ENCODE measurements at places on chromosomes 7 and 10. TPM values are rescaled to one million over a fixed set of nuclear protein-coding genes. Genes with fewer than 3 reads are reported as not detected.

DNA sequence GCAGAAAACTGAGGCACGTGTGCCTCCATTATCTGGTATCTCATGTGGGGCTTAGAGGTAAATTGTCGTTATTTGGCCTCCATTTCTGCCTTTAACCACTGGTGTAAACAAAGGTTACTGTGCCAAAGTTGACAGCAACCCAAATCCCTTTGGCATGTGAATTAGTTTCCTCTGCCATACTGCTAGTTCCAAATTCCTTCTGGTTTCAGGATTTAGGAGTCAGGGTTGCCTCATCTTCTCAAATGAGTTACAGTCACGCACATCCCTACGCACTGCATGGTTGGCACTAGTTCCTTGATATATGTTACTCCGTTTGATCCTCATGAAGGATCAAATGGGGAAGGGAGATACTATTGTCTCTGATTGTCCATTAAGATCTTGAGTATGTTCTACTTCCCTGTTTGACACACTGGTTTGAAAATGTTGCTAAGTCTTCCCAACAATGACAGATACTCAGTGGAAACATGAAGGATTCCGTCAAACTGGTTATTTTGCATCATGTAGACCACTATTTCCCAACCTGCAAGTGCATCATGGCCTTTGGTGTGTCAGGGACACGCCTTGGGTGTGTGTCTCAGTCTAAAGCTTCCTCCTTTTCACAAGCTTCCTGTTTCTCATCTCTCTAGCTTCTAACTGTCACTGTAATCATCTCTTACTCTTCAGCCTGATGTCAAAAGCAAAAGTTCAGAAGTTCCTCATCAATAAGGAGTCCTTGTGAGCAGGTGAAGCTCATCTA lies at the start of gene LIPN:
Gene LIPN (plus strand): TSS at position 655 of the 736 bp plus-strand sequence. CDS start 1,386 bp downstream, outside the sequence.
- DNase-seq, result no peak

GRCh38 chr10:97020452-97021400 lies 165.0 kb downstream of the SLIT1 start:
- DNase-seq, result no peak

DNA sequence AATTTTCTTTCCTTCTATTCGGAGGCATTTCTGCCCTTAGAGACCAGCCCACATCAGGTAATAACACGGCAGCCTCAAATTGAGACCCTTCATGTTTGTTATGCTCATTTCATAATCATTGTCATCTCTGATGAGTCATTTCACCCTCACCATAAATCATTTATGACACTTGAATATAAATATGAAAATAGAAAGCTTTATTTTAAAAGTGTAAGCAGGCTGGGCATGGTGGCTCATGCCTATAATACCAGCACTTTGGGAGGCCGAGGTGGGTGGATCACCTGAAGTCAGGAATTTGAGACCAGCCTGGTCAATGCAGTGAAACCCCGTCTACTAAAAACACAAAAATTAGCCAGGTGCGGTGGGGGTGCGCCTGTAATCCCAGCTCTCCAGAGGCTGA lies 57.4 kb upstream of the EGFR start:
- DNase-seq, result no peak

DNA sequence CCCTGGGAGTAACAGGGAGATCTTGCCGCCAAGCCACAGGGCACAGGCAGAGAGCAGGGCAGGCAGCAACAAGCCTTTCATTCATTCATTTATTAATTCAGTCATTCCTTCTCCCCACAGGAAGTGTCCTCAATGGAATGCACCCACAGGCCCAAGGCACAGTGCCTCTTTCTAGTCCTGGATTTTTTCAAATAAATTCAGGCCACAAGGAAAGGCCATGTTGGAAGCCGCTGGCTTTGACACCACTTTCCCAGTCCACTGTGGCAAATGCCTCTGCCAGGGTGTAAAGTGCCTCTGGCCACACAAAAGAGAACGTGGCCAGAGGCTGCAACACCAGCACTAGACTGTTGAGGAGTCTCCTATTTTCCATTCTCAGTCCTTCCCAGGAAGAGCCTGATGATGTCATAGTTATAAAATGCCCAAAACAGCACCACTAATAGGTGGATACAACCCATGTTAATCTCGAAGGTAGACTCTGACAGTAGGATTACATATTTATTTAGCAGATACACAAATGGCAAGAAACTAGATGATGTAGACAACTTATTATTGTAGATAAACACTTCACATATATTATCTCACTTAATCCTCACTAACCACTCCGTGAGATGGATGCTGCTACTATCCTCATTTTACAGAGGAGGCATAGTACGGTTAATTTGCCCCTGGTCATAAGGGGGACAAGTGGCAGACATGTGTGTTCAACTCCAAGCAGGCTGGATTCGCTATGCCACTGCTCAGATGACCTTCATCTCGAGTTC lies 5.5 kb downstream of the JAZF1 start:
- no peak for DNase-seq

GRCh38 chr7:34430456-34430855 lies 227.6 kb upstream of the NPSR1 start:
- DNase-seq, result no peak

- no peak for DNase-seq
Measured at GRCh38 chr10:30775779-30776591, 146.4 kb upstream of the LYZL2 start.

GRCh38 chr10:79159141-79159651 lies 90.4 kb downstream of the ZMIZ1 start:
- DNase-seq, result peak; percentile 64

DNA sequence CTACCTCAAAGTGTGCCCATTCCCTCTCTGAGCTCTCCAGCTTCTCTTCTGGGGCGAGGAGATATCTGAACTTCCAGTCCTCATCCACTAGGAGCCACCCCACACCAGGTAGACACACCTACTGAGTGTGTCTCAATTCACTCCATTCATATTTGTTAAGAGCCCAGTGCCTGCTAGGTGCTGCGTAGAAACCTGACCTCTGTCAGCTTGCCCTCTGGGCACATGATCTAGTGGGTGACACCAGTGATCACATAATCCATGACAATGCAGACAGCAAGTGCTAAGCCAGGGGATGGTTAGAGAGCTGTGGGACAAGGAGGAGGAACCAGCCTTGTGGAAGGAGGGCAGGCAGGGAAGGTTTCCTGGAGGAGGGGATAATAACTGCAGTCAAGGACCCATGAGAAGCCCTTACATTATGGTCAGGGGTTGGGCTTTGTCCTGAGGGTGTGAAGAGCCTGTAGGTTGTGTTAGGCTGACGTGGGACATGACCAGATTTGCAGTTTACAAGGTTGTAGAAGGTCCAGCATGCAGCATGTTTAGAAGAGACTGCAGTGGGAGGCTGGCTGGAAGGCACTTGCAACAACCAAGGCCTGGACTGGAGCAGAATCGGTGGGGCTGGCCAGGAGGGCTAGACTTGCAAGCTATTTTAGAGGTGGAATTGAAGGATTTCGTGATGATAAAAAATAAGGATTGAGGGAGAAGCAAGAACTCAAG lies 81.8 kb downstream of the COL13A1 start:
- no peak for DNase-seq

DNA sequence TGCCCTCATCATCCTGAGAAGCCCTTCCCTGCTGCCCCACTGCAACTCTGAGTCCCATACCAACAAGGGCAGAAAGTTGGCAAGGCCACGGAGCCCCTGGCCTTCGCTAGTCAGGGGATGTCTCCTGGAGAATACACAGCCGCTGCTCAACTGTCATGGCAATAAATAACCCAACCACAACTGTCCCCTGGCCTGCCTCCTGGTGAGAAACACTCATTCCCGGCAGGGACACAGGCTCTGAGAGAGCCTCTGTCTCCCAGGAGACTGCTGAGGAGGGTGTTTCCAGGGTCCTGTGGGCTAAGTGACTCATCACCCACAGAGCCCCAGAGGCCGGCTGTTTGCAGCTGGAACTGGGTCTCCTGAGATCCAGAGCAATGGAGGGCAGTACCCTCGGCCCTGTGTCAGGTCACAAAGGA lies 354.1 kb downstream of the TNS3 start:
- DNase-seq, result no peak

DNA sequence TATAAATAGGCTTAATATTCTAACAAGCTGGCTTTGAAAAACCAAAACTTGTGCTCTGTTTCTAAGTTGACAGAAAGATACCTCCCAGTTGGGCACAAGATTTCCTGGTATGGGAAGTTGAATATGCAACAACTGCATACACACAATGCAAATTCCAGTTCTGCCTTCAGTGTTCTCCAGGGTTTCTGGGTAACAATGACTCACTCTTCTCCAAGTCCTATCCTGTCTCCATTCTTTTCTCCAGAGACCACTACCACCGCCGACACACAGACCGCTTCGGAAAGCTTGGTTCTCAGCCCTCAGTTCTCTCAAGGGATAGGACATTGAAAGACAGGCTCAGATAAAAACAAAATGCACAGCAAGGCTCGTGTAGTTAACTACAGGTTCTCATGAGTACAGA lies 12.2 kb downstream of the PDE1C start:
- DNase-seq, result no peak

GRCh38 chr10:132547421-132547861 lies 9.9 kb downstream of the INPP5A start:
- DNase-seq, result peak; percentile 51

- DNase-seq, result no peak
Measured at GRCh38 chr7:33671531-33672262, 233.6 kb upstream of the BMPER start.

- DNase-seq, result no peak
Measured at GRCh38 chr7:130853503-130854279, 119.7 kb upstream of the KLF14 start.

GRCh38 chr7:4819560-4820404 lies 42.0 kb downstream of the PAPOLB start:
- DNase-seq, result peak; percentile 62

- no peak for DNase-seq
Measured at GRCh38 chr7:127107601-127108007, 145.1 kb downstream of the GRM8 start.

- DNase-seq, result no peak
Measured at GRCh38 chr7:101170617-101171441, 5.5 kb upstream of the VGF start.

- DNase-seq, result no peak
Measured at GRCh38 chr10:76916536-76916935, 721.1 kb downstream of the KCNMA1 start.

- no peak for DNase-seq
Measured at GRCh38 chr7:142263598-142264380, 5.9 kb upstream of the PRSS58 start.

DNA sequence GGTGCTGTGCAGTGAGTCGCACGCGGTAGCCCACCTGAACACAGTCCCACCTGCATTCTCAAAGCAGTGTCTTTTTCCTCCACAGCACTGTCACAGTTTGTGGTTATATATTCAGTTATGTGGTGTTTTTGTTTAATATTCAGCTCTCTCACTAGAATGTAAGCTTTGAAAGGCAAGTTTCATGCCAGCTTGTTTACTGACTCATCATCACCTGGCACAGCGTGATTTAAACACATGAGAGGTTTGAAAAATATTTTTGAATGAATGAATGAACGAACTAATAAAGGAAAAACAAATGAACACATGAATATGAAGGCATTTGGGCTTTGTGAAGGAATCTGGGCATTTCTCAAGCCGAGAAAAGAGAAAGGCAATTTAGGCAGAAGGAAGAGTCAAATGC lies 51.9 kb upstream of the TM9SF3 start:
- no peak for DNase-seq

DNA sequence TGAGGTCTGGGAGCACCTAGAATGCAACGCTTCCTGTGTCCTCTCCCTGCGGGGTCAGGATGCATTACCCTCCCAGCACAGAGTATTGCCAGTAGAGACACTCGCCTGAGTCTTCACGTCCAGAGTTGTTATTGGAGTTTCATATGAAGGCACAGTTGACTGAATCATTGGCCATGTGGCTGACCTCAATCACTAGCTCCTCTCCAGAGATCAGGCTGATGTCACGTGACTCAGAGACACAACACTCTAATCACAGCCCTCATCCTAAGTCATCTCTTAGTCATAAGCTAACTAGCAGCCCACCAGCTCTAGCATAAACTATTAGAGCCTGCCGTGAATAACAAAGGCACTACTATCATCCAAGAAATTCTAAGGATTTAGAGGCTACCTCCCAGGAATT lies 107.8 kb downstream of the HECW1 start:
- no peak for DNase-seq

GRCh38 chr7:86863452-86863851 lies 196.0 kb downstream of the ELAPOR2 start:
- no peak for DNase-seq

DNA sequence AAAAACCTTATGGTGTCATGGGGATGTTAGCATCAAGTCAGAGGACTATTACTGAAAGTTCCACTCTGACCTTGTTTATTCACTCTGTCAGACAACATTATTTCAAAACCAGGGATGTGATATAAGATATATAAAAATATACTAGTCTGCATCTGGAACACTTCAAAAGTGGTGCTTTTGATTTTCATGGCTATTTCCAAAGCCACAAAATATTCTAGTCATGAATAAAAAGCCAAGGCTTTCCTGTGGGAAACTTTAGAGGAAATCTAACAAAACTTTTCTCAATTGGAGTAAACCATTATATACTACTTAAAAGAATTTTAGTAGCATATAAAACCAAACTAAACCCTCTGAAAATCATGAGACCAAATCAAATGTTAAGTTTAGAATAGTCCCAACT lies 205.2 kb downstream of the TMEM26 start:
- no peak for DNase-seq

DNA sequence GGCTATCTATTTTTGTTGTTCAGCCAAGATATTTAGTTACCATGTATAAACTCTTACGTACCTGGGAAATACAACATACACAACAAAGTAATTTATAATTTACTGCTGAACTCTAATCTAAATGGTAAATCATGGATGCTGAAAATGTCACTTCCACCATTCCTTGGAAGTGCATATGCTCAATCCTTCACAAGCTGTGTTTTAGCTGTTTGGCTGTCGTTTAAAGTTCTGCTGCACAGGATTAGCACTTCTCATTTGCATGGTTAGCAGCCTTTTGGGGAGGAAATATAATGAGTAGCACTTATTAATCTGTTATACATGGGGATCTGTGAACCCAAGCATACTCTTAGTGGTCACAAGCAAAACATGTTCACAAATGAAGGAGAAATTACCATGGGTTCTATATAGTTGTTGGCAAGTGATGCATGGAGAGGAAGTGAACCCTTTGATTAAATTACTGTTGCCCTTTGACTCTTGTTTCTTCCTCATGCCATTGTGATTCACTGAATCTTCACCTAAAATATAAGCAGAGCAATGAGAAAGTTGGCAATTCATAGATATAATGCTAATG lies 18.5 kb downstream of the PIK3CG start:
- no peak for DNase-seq

DNA sequence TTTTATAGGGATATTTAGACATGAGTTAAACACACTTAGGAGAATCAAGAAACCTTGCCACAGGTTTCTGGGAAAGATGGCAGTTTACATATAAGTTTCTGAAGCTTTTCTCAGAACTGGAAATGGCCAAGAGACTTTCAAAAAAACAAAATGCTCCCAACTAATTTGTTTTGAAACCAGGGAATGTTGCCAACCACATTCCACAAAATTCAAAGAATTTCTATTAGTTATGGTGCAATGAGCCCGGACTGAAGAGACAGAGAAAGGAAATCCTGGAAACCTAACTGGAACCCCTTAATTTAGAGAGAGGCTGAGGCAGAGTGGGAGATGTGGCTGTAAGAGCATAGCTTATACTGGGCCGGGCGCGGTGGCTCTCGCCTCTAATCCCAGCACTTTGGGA lies 128.5 kb downstream of the PTEN start:
- no peak for DNase-seq

CLDN4 gene
- total RNA-seq, result 0.15 TPM

FAM237B gene
- not detected for total RNA-seq

GARIN1A gene
- 2.4 TPM for total RNA-seq

ST8SIA6 gene
- 1.2 TPM for total RNA-seq

MLXIPL gene
- total RNA-seq, result 32.3 TPM

HYAL4 gene
- total RNA-seq, result 2.7 TPM

PDE1C gene
- total RNA-seq, result 1.9 TPM

MALRD1 gene
- 0.39 TPM for total RNA-seq

MDFIC gene
- total RNA-seq, result 7.3 TPM

HPSE2 gene
- not detected for total RNA-seq

SEC31B gene
- total RNA-seq, result 5.8 TPM

All from psoas muscle (tissue), 8 donors.